ENCODE measurements at places on chromosomes 7 and 10.
A peak's percentile ranks its signal among the peaks of the same experiment; 100 is the strongest.

GRCh38 chr10:116629340-116629739 is 8.6 kb downstream of the PNLIPRP2 start:
- DNase-seq, result no peak

- DNase-seq, result no peak
Measured at GRCh38 chr7:85426487-85426960, 239.7 kb upstream of the SEMA3D start.

GRCh38 chr7:123533929-123534382 is 439 bp downstream of the IQUB start:
- no peak for DNase-seq

DNA sequence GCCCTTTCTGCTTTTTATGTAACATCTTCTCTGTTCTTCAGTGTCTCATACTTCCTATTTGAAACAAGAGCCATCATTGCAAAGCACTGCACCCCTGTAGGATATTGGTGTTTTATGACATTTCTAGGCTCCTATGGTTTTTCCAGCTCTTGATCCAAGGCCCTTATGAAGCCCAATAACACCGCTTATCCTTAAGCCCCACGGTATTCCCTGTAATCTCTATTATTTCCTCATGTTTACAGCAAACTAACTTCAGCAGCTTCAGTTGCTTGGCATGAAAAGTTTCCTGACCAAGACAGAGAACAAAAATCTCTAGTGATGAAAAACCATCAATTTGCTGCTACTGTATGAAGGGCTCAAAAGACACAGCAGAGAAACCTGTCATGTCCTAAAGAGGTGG is 34.1 kb upstream of the TES start:
- DNase-seq, result no peak

- no peak for DNase-seq
Measured at GRCh38 chr10:59537501-59537900, 172.1 kb downstream of the SLC16A9 start.

- no peak for DNase-seq
Measured at GRCh38 chr10:108721874-108722273, 1201.4 kb downstream of the XPNPEP1 start.

- DNase-seq, result peak; percentile 68
Measured at GRCh38 chr10:43225787-43226153, 41.1 kb downstream of the RASGEF1A start.

DNA sequence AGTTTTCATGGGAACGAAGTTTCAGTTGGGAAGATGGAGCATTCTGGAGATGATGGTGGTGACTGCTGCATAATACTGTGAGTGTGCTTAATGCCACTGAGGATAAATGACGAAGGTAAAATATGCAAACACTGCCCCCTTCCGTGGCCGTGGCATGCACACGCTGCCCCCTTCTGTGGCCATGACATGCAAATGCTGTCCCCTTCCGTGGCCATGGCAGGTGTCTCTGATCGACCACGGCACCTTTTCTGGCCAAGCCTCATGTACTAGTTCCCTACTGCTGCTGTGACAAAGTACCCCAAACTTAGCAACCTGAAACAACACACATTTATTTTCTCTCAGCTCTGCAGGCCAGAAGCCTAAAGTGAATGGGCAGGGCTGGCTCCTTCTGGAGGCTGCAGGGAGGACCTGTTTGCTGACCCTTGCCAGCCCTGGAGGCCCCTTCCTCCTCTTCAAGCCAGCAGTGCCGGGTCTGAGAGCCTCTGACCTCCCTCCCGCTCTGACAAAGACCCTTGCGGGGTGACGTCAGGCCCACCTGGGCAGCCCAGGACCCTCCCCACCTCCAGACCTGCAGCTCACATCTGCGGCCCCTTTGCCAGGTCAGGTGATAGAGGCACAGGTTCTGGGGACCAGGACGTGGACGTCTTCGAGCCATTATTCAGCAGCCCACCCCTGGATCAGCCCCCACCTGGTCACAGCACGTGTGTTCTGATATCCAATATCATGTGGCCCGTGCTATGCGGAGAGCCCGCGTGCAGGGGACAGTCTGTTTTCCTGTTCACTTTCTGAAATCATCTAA is 82.0 kb downstream of the MICALL2 start:
- DNase-seq, result no peak

DNA sequence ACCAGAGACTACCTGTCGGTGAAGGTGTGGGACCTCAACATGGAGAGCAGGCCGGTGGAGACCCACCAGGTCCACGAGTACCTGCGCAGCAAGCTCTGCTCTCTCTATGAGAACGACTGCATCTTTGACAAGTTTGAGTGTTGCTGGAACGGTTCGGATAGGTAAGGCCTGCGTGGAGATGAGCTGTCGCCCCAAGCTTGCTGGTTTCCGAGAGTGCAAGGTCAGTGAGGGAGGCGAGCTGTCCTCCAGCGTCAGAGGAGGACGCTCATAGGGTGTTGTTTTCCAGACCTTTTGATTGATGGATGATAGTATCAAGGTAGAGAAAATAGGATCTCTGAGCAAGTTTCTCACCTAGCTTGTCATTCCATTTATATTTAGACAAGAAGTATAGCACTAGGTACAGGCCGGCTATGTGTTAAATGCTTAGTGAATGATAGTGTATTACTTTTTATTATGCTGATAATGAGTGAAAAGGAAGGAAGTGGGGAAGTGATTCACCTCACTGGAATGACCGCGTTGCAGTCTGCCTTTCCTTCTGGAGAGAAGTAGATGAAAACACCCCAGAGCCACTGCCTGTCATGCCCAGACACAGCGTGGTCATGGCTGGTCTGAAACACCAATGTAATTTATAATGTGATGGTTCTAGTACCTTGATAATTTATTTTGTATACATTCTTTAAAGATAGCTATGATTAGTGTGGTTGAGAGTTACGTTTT is 33.9 kb downstream of the BNIP3 start:
- DNase-seq, result no peak

DNA sequence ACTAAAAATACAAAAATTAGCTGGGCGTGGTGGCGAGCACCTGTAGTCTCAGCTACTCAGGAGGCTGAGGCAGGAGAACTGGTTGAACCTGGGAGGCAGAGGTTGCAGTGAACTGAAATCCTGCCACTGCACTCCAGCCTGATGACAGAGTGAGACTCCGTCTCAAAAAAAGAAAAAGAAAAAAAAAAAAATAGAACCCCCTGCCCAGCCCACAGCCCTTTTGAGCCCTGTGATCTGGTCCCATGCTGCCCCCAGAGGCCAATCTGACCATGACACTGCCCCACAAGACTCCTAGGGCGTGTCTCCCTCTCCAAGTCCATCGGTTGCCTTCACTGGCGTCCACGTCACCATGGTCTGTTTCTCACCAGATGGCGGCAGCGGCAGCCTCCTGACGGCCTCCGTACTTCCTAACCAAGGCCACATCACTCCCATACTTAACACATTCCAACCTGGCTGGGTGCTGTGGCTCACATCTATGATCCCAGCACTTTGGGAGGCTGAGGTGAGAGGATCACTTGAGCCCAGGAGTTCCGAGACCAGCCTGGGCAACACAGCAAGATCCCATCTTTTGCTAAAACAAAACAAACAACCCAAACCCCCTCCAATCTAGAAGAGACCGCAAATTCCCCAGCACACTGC is 18.0 kb downstream of the STX1A start:
- no peak for DNase-seq

DNA sequence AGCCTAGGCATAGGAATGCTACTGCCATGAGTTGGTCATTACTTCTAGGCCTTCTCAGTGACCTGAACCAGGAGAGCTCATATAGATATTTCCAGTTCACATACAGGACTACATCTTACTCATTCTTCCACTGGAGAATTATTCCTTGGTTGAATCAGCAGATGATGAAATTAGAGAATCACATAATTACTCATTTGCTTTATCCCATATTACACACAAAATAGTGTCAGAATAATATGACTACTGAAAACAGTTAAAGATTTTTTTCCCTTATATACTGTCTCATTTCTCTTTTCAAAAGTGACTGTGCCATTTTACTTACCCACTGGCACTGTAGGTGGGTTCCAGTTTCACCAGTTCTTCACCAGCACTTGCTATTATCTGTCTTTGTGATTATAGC is 18.5 kb downstream of the BMS1 start:
- DNase-seq, result no peak

DNA sequence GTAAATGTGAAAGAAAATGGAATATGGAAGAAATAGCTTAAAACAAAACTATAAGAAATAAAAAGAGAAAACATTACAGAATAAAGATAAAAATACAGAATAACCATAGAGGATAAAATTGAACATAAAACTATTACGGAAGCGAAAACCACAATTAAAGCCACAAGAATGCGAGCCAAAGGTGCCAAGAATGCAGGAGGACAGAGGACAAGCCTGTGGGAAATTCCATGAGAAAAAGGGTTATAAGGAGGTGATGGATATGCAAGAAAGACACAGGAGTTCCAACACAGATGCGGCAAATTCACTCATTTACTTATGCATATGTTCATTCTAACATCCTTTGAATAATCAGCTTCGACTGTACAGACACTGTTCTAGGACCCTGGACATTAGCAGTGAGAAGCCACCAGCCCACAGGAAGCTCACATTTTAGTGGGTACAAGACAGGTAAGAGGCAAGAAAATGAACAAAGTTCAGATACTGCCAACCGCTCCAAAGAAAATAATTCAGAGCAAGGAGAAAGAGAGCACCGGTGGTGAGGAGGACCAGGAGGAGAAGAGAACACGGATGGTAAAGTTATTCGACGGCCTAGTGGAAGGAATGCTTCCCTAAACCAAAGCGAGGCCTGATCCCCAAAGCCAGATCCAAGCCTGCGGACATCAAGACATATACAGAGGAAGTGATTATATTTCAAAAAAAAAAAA is 213.7 kb upstream of the MGMT start:
- no peak for DNase-seq

GRCh38 chr10:99945263-99945662 is 64.5 kb downstream of the DNMBP start:
- DNase-seq, result no peak

GRCh38 chr10:6321880-6322279 is 119.1 kb downstream of the PFKFB3 start:
- no peak for DNase-seq

GRCh38 chr10:29681676-29682448 is 47.1 kb upstream of the SVIL start:
- peak; percentile 74 for DNase-seq

GRCh38 chr10:77409697-77410471 is 227.7 kb downstream of the KCNMA1 start:
- DNase-seq, result no peak

- DNase-seq, result peak; percentile 69
Measured at GRCh38 chr7:76260171-76260703, 42.2 kb upstream of the HSPB1 start.

- no peak for DNase-seq
Measured at GRCh38 chr7:74535951-74536356, 82.2 kb downstream of the GTF2IRD1 start.

DNA sequence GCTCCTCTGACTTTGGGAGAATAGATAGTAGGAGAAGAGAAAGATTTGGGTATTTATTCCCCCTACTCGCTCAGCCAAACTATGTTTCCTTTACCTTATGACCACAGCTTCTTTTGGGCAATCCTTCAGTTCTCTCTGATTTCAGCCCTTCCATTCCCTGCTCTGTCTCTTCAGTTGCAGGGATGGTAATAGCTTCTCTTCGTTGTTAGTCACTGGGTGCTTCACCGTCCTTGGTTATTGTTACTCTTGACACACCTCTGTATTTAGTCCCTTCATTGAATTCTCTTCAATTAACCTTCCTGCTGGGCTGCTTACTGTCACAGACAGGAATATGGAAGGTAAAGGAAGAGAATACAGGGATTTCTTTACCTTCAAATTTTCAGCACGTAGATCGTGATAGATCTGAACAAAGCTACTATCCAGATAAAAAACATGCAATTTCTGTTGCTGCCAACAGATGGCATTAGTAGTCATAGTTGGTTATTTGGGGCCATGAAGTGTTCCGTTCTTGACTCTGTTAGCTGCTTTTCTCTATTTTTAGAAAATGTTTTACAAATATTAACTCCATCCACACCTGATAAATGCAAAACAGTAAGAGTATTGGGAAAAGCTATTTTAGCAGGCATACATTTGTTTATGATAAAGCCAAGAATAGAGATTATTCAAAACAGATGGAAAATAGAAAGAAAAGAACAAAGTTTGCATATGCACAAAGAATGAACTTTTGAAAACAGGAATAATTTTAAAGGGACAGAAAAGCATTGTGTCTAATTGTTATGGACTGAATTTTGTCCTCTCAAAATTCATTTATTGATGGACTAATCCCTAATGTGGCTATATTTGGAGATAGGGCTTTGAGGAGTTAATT is 14.0 kb upstream of the PTTG1IP2 start:
- DNase-seq, result no peak
